ENCODE measurements at places on chromosomes 7 and 10.

DNA sequence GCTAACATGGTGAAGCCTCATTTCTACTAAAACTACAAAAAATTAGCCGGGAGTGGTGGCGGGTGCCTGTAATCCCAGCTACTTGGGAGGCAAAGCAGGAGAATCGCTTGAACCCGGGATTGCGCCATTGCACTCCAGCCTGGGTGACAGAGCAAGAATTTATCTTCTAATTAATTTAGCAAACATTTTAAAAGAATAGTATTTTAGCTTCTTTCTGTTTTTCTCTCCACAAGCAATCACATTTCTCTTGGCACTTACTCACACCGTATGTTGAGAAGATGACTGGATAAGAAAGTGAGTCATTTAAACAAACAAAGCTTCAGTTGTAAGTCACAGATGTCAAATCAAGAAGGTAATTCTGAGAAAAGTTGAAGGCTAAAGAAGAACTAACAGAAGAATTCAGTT, 264.0 kb downstream of the ARL4A start:
- DNase-seq: no peak

DNA sequence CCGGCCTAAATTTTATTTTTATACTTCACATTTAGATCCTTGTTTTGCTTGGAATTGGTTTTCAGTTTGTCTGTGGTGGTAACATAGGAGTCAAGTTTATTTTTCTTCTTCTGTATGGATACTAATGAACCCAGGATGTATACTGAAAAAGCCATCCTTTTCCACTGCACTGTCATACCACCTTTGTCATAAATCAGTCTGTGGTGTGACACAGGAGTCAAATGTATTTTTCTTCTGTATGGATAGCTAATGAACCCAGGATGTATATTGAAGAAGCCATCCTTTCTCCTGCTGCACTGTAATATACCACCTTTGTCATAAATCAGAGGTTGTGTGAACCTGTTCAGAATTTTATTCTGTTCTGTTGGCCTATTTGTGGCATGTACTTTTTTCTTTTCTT, 21.4 kb downstream of the VPS26A start:
- no peak for DNase-seq

DNA sequence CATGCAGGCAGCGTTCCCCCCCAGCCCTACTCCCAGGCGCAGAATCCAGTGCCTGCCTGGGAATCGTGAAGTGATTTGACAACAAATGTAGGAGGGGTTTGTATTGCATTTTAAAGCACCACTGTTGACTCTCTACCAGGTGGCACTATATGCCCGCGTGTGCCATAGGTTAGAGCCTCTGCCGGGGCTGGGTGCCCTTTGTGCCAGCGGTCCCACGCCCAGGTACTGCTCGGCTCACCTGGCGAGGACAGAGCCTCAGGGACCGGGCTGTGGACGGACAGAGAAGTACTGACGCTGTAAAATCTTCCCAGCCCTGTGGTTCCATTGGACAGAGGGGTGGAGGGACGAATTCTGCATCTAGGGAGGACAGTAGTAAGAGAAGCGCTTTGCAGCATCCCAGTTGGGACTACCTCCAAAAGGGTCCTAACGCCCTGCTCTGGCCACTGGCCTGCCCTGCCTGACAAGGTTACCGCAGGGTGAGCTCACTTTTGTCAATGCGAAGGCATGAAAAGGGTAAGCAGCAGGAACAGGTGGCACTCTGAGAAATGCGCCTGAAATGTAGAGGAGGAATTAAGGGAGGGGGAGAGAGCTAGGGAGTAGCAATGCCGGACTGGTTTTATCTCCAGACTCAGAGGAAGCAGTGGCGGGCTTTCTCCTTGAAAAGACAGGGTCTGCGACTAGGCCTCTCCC, 788 bp upstream of the CACNA2D1 start:
- DNase-seq: peak; percentile 79

DNA sequence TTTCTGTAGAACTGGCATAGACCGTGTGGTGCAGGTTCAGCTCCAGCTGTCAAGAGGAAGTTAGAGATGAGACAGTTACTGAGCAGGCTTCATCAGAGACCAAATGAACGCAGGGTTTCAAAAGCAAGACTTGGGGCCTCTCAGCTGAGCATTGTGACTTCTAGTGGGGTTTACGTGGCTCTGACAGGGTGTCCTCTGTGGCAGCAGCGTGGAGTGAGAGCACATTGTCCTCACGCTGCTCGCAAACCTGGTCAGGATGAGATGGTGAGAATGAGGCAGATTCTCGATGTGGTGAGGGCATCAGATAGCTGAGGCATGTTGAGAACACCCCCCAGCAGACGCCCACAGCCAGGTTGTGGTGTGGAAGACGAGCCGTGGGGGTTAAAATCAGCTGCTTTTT, 126.0 kb downstream of the DNAJB6 start:
- peak; percentile 3 for DNase-seq

DNA sequence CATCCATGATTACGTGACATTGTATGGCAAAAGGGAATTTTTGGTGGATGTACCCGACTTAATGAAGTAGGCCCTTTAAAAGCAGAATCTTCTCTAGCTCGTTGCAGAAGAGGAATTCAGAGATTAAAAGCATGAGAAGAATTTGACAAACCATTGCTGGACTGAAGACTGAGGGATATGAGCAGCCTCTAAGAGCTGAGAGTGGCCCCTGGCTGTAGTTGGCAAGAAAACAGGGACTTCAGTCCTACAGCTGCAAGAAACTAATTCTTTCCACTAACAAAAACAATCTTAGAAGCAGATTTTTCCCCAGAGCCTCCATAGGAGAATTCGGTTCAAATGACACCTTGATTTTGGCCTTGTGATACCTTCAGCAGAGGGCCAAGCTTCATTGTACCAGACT, 34.1 kb downstream of the MACC1 start:
- DNase-seq: no peak

DNA sequence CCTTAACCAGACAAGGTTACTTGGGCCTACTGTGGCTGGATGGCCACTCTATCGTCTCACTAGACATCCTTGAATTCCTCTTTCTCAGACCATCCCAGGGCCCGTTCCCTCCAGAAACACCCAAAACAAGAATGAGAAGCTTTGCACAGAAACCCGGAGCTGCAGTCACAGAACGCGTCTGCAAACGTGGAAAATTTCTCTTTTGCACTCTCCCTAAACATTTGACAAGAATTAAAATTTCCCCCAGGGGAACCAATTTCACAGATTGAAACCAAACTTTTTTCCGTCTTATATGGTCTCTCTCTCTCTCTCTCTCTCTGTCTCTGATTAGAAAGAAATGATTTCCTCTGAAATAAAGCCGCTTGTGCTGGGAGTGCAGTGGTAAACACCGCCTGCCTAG, 120.7 kb downstream of the MKX start:
- peak; percentile 35 for DNase-seq

DNA sequence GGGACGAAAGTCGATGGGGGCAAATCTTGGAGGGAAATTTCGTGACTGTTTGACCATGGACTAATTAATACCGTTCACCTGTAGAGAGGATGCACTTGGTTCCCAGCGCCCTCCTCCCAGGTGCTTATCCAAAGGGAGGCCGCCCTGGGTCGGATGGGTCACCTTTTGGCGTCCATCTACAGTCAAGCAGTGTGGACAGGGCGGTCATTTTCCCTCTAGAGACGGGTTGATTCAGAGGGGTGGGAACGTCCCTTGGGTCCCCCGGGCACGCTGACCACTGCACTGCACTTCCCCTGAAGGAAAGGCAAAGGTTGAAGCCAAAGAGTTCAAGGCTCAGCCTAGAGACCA, 2.0 kb downstream of the PRR15 start:
- no peak for DNase-seq

GRCh38 chr10:48547061-48547895, 57.6 kb downstream of the ARHGAP22 start:
- no peak for DNase-seq

DNA sequence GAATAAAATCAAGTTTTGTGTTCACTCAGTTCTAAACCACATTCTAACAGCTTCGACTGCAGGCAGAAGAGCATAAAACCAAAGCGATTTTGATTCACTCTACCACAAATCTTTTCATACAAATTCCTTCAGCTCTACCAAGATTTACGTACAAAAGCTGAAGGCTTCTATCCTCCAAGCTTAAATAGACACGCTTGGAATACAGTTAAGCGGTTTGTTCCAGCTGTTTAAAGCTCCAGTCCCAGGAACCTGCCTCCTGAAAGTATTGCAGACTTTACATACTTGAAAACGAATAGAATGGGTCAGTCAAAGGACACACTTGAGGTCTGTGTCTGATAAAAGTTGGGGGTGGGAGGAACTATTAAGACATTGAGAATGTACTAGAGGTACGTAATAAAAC, 102.9 kb downstream of the MPP7 start:
- DNase-seq: no peak

DNA sequence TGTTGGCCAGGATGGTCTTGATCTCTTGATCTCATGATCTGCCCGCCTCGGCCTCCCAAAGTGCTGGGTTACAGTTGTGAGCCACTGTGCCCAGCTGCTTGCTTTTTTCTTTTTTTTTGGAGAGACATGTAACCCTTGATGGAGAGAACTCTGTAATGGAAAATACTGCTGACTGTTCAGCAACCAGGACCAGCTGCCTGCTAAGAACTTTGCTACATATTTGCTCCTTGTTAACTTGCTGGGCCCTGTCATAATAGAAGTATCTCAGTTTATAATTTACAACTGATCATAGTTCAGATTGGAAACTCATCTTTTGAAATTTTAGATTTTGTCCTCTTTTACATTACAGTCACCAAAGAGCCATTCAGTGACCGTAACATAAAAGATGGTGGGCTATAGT, 34.9 kb downstream of the TASOR2 start:
- DNase-seq: no peak

GRCh38 chr7:44348851-44349781, 23.7 kb upstream of the CAMK2B start:
- DNase-seq: no peak

DNA sequence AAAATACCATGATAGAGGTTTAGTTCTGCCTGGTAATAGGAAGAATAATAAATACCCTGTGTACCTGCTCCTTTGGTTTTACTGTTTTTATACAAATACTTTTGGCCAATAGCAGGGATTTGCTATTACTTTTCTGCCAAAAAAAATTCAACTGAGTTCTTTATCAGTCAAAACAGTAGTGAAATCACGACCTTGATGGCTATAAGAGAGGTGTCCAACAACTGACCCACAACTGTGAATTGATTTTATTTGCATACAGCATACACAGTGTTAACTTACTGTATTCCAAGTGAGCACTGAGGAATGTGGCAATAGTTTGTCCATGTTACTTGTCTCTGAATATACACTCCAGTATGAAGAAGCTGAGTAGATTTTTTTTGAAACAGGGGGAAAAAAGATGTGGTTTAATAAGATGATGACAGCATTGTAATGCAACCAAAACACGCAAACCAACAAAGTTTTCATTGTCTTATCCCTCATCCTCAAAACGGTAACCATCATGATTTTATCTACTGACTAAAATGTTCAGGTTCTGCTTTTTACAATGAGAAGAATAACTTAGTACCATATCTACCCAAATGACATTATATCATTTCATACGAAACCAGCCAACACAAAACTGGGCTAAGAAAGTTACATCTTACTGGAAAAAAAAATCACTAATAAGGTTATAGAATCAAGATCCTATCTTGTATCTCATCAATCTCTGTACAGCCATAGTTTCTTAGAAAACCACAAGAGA, 63.3 kb downstream of the GSAP start:
- DNase-seq: no peak

DNA sequence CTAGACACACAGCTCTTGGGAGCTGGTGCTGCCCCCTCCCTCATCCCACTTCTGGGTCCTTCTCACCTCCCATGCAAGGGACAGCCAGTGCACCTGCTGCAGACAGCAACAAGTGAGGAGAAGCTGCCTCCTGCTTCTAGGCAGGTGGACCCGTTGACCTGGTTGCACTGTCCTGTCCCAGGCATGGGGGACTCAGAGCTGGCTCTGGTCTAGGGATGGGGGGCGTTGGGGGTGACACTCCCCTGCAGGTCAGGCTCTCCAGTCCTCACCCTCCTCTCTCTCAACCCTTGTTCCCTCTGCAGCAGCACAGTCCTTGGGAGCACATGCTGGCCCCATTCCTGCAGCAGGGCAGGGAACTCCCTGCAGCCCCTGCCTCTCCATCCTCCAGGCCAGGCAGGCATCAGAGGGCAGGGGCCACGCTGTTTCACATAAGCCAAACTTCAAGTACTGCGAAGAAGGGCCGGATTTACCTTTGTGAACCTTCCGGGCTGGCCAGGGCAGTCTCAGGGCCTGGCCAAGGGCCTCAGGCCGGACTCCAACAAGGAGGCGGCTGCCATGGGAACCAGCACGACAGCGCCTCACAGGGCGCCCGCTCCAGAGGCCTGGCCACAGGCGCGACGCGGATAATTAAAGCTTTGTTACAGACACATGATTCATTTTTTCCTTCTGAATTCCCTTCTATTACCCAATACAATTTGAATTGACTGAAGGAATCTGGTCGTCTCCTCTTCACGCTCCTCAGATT, 48.5 kb downstream of the RASGEF1A start:
- peak; percentile 68 for DNase-seq

- no peak for DNase-seq
Observed at GRCh38 chr7:123562121-123562520, 4.5 kb upstream of the NDUFA5 start.

- DNase-seq: no peak
Observed at GRCh38 chr7:148747274-148747673, 48.6 kb downstream of the CUL1 start.

- DNase-seq: no peak
Observed at GRCh38 chr10:1670541-1671365, 66.6 kb downstream of the ADARB2 start.

- no peak for DNase-seq
Observed at GRCh38 chr10:393787-394438, 258.7 kb downstream of the ZMYND11 start.

GRCh38 chr10:92756201-92757065, 66.7 kb downstream of the HHEX start:
- DNase-seq: peak; percentile 21

- no peak for DNase-seq
Observed at GRCh38 chr7:84389242-84389641, 194.7 kb upstream of the SEMA3A start.

GRCh38 chr7:5665094-5666025, 116.1 kb downstream of the RNF216 start:
- DNase-seq: peak; percentile 97

DNA sequence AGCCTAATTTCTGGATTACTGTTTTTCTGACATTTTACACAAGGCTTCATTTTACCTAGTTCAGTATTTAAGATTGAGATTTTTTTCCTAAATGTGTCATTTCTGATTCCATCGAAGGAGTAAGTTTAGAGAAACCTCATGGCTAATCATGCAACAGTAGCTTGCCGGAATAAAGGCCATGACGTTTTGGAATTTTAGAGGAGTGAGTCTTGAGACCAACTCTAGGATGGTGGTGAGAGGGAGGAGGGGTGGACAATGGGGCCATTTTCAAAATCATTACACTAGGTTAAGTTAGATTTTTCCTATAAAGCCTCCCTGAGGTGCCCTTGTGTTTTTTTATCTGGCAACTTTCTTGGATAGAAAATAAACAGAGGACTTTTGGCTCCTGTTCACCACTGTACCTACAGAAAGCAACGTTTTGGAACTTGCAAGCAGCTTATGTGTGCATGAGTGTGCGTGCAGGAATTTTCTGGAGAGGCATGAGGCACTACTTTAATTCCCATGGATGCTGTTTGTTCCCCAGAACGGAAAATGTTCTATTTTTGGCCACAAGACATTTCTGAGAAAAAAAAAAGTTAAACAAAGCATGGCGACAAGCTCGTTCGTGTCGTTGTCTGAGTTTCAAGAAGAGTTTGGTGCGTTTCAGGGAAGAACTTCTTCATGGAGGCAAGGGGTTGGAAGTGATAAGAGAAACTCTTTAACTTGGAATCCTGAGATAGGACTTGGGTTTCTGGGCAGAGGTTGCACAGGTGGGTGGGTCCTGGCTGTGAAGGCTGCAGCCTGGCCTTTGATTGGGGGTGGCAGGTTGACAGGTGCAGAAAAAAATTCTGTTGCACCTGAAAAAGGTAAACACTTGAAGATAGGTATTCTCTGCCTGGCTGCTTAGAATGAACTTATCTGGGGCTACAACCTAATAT, 178.1 kb downstream of the PTEN start:
- no peak for DNase-seq

Data from eye (tissue), 1 donor.